ENCODE measurements at places on chromosomes 11 and 22.

- no peak for DNase-seq
- H3K36me3 ChIP-seq, result no peaks in the 10 kb centered on the region
- H3K4me1 ChIP-seq, result no peaks in the 10 kb centered on the region
- no peak overlapping the region for H3K27ac ChIP-seq
- H3K4me3 ChIP-seq, result no peak overlapping the region
Observed at GRCh38 chr22:48561676-48562075, 1266.0 kb downstream of the BRD1 start.

DNA sequence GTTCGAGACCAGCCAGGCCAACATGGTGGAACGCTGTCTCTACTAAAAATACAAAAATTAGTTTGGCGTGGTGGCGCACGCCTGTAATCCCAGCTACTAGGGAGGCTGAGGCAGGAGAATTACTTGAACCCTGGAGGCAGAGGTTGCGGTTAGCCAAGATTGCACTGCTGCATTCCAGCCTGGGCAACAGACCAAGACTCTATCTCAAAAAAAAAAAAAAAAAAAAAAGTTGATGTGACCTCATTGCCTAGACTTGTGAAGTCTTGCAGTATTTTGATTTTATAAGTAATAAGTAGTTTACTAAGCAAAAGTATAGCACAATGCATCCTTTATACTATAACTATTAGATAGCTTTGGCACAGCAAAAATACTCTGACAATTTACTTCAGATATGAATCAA is 9.9 kb upstream of the CUL5 start:
- no peak overlapping the region for H3K4me3 ChIP-seq
- no peak overlapping the region for H3K27ac ChIP-seq
- no peaks in the 10 kb centered on the region for H3K4me1 ChIP-seq

DNA sequence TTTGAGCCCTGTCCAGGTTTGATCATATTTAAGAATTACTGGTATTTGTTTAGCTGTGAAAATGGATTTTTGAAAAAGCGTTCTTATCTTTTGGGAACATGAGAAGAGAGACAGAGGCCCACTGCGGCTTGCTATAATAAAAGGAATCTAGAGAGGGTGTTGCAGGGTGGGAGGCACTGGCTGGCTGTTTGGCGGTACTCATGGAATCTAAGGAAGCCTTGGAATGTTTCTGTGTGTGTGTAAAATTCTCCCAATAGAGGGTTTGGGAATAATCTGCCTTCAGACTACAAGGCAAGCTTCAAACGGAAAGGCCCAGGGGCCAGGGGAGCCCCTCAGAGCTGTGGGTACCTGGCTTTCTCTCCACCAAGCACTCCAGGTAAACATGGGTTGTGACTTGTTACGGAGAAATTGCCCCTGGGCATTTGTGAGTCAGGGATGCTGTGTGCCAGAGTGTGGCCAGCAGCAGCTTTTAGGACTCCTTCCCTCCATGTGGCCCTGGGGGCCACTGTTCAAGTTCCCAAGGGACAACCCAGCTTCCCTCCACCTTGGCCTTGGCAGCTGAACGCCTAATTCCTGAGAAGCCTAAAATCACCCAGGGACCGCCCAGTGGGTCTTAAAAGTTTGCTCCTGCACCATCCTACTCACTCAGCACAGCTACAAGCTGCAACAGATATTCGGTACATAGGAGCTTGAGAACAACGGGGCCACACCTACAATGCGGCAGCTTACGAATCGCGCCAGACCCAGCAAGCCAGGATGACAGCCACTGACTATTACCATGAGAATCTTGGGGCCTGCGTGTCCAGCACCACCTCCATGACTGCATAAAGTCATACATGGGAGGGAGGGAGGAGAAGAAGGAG is 14.1 kb upstream of the SYT8 start:
- no peaks in the 10 kb centered on the region for H3K36me3 ChIP-seq
- no peaks in the 10 kb centered on the region for H3K27me3 ChIP-seq
- no peaks in the 10 kb centered on the region for H3K4me1 ChIP-seq
- DNase-seq, result no peak
- no peak overlapping the region for H3K4me3 ChIP-seq

DNA sequence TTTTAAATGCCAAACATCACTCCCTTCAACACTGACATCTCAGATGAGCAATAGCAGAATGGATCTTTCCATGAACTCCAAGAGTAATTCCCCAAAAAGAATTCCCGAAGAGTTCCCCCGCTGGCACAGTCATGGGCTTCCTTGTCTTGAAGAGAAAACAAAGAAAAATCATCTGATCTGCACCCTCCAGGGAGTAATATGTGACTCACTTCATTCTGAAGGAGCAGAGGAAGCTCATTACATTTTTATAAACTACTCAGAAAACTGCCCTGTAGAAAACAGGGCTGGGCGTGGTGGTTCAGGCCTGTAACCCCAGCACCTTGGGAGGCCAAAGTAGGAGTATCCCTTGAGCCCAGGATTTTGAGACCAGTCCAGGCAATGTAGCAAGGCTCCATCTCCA is 35.7 kb downstream of the CELSR1 start:
- no peaks in the 10 kb centered on the region for H3K27me3 ChIP-seq
- no peaks in the 10 kb centered on the region for H3K4me1 ChIP-seq
- no peaks in the 10 kb centered on the region for H3K36me3 ChIP-seq
- no peak overlapping the region for H3K27ac ChIP-seq
- no peak overlapping the region for H3K4me3 ChIP-seq
- DNase-seq, result no peak

GRCh38 chr22:23207729-23208393 is 27.6 kb downstream of the BCR start:
- peaks cover 45% of the 10 kb centered on the region for H3K36me3 ChIP-seq
- H3K27me3 ChIP-seq, result no peaks in the 10 kb centered on the region
- H3K27ac ChIP-seq, result no peak overlapping the region

DNA sequence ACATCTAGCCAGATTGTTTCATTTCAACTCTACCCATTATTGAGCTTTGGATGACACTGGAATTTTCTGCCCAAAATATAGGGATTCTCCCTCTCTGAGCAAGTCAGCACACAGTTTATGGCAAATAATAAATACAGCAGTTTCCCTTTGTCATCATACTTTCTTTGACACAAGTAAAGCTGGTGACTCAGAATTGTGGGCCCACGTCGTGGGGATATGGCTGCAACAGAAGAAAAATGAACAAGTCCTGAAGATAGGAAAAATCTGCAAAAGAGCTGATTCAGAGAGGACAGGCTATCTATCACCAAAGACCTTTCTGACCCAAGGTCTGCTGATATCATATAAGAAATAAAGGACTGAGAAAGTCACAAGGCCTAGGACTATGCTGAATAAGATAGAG is 236.3 kb upstream of the ZC3H12C start:
- no peaks in the 10 kb centered on the region for H3K27me3 ChIP-seq
- H3K27ac ChIP-seq, result no peak overlapping the region
- H3K4me3 ChIP-seq, result no peak overlapping the region

DNA sequence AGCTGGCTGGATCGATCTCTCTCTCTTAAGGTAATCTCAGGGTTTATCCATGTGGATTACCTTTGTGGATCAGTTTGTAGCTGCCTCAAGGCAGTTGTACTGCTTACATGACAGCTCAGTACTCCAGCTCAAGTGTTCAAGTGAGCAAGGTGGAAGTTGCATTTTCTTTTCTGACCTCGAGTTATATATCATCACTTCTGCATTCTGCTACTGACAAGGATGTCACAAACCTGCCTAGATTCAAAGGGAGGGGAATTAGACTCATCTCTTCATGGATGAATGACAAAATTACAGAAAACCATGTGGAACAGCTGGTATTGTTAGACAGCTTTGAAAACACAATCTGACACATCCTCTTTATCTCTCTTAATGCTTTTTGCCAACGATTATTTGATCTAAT is 6.1 kb upstream of the TCN2 start:
- no peak overlapping the region for H3K27ac ChIP-seq
- no peaks in the 10 kb centered on the region for H3K4me1 ChIP-seq
- no peaks in the 10 kb centered on the region for H3K27me3 ChIP-seq
- H3K4me3 ChIP-seq, result no peak overlapping the region
- H3K36me3 ChIP-seq, result no peaks in the 10 kb centered on the region

DNA sequence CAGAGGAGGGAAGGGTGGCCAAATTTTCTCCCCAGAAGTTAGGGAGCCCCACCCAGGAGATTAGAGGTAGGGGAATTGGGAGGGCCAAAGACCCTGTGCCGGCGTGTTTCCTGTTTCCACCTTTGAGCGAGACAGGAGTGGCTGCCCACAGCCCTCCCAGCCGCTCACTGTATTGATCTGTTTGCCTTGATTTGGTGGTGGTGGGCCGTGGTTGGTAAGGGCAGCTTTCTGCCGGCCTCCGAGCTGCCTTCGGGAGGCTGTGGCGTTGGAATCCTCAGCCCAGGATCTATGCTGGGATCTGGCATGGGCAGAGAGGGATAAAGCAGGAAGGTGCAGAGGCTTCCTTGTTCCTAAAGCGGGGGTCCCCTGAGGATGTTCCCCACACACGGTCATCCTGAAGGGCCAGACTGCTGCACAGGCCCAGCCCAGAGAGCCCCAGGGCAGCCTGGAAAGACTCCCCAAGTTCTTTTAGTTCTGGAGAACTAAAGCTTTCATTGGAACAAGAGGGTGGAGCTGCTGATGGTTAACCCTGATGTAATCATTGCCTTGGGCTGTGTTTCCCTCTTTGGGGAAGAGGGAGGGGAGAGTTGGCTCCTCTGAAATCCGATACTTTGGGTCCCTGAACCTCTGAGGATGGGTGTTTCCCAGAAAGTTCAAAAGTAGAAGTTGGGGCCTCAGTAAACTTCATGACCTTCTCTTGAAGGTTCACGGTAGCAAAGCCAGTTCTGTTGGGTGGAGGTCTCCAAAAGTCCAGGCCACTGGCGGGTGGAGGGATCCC is 7.2 kb downstream of the FAM83F start:
- H3K27me3 ChIP-seq, result no peaks in the 10 kb centered on the region
- H3K4me1 ChIP-seq, result peaks cover 2% of the 10 kb centered on the region
- no peak overlapping the region for H3K4me3 ChIP-seq
- DNase-seq, result no peak

DNA sequence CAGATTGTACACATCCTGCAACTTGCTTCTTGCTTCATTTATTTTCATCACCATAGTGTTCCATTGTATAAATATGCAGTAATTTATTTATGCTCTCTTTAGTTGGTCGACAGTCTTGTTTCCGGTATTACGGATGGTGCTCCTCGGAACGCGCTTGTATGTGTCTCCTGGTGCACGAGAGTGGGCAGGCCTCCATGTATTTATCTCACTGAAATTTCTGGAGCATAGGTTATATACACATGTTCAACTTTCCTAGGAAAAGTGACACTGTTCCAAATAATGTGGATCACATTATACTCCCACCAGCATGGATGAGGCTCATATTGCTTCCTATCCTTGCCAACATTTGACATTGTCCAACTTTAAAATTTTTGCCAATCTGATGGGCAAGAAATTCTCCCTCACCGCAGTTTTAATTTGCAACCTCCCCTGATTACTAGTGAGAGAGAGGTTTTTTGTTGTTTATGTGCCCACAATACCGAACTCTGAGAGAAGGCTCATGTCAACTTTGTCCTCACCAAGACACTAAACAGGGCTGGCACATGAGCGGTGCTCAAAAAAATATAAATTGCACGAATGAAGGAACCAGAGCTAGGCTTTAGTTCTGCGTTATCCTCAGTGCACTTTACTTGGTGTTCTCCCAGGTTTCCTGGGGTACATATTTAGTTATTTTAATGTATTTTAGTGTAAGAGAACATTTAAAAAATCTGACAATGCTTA is 3.8 kb downstream of the CSNK2A3 start:
- no peak overlapping the region for H3K27ac ChIP-seq
- H3K36me3 ChIP-seq, result no peaks in the 10 kb centered on the region
- no peak for DNase-seq

DNA sequence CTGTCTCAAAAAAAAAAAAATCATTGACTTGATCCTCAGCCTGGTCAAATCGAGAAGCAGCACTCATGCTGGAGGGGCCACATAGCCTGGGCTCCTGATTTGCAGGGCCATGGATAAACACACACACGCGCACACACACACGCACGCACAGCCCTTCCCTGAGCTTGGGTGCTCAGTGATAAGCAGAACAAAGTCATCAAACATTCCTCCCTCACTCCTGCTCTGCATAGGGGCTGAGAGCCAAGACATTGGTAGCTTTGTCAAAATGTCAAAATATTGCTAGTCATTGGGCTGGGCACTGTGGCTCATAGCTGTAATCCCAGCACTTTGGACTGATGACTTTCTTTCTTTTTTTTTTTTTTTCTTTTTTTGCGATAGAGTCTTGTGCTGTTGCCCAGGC is 34.0 kb upstream of the A4GALT start:
- no peak overlapping the region for H3K4me3 ChIP-seq
- H3K27me3 ChIP-seq, result no peaks in the 10 kb centered on the region
- H3K36me3 ChIP-seq, result no peaks in the 10 kb centered on the region
- no peak for DNase-seq
- no peaks in the 10 kb centered on the region for H3K4me1 ChIP-seq

DNA sequence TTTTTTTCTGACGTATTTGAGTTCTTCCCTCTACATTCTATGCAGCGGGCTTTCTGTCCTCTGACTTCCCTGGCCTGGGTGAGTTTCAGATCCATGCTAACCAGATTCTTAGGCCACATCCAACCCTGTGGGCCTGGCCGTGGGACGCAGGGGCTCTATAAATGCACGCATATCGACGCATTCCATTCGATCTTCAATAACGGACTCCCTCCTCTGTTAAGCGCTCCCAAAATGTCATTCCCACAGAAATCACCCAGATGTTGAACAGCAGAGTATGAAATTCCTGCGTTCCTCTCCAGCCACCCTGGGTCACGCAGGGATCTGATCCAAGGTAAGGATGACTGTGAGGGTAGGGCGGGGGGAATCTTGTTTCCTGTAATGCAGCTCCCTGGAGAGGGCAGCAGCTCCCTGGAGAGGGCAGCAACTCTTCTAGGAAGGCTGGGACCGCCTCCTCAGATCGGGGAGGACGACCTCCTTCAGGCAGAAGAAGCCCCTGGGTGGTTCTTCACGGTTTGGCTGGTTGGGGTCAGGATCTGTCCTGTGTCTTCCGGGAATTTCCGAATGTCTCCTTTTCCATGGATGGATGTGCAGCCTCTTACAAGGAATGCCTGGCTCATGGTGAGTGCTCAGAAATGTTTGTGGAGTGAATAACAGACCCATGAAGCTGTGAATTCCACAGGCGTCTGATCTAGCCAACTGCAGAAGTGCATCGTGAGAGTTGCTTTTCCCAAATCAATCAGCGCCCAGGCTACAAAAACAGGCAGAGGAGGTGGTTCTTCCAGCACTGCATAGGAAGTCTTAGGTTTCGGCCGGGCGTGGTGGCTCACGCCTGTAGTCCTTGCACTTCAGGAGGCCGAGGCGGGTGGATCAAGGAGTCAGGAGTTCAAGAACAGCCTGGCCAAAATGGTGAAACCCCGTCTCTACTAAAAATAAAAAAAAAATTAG is 12.2 kb downstream of the MRGPRD start:
- H3K27ac ChIP-seq, result no peak overlapping the region
- H3K4me1 ChIP-seq, result no peaks in the 10 kb centered on the region
- DNase-seq, result no peak
- peaks cover 15% of the 10 kb centered on the region for H3K27me3 ChIP-seq

Data from small intestine (tissue), 16 donors.